ENCODE measurements at places on chromosomes 13 and 19.

GRCh38 chr13:82294226-82294625 is 1588.0 kb downstream of the SLITRK1 start:
- DNase-seq: no peak

DNA sequence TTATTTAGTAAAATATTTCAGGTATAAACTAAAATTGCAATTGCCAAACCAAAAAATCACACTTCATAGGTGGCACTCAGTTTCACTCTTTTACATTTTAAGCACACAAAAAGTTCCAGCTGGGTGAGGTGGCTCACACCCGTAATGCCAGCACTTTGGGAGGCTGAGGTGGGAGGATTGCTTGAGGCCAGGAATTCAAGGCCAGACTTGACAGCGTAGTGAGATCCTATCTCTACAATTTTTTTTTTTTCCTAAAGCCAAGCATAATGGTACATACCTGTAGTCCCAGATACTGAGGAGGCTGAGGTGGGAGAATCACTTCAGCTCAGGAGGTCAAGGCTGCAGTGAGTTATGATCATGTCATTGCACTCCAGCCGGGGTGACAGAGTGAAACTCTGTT is 20.6 kb upstream of the SLC46A3 start:
- no peak for DNase-seq

DNA sequence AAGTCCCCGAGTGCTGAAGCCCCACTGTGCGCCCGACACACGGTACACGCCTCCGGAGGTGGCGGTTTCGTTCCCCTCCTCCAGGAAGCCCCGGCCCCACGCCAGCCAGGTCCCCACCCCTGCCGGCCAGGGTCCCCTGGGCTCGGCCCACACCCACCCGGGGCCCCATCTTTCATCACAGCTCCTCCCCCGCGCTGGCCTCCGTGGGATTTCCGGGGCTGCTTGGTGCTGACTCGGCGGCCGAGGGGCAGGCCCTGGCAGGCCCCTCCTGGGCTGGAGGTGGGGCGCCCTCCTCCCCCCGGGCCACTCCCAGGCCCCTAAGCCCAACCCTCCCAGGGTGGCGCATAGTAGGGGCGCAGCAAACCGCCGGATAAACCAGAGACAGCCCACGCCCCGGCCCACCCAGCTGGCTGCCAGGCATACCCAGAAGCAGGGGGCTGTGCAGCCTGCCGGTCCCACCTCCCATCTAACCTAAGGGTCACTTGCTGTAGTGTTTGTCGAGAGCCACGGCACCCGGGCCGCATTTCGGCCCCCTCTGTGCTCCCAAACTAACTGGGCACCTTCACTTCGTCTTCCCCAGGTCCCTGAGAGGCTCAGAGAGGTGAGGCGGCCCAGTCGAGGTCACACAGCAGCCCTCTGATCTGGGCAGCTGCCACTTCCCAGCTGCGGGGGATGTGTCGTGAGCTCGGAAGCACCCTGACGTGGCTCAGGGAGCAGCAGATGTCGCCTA is 6.6 kb downstream of the ZBTB7A start:
- DNase-seq: peak; percentile 38

- no peak for DNase-seq
Observed at GRCh38 chr13:51730927-51731326, 73.0 kb downstream of the DHRS12 start.

DNA sequence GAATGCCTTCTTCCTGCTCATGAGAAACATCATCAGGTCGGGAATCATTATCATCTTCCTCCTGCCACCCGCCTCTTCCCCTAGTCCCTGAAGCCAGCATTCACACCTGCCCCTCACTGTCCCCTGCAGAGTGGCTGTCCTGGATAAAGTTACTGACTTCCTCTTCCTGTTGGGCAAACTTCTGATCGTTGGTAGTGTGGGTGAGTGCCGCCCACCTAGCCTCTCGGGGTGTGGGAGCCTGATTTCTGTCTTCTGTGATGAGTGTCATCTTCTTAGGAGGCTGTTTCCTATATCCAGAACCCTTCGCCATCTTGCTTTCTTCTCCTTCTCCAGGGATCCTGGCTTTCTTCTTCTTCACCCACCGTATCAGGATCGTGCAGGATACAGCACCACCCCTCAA is 12.5 kb downstream of the SLC44A2 start:
- DNase-seq: no peak

DNA sequence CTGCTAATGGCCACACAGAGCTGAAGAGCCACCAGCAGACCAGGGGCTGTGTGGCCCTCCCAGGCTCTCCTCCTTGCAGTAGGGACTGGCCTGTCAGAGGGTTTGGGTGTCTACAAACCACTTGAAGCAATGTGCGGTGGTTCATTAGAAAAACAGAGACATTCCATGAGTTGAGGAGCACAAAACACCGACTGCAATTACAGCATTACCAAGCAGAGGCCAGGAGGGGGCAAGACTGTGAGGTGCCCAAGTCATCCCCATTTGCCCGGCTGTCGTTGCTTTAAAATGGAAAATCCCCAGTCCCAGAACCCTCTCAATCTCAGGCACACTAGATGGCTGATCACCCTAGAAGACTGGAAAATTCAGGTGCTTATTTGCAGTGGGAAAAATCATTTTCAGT is 15.0 kb downstream of the TMTC4 start:
- no peak for DNase-seq

- peak; percentile 54 for DNase-seq
Observed at GRCh38 chr19:3494051-3494450, 6.4 kb downstream of the DOHH start.

- DNase-seq: peak; percentile 30
Observed at GRCh38 chr19:45153339-45154063, 7.3 kb downstream of the NKPD1 start.

DNA sequence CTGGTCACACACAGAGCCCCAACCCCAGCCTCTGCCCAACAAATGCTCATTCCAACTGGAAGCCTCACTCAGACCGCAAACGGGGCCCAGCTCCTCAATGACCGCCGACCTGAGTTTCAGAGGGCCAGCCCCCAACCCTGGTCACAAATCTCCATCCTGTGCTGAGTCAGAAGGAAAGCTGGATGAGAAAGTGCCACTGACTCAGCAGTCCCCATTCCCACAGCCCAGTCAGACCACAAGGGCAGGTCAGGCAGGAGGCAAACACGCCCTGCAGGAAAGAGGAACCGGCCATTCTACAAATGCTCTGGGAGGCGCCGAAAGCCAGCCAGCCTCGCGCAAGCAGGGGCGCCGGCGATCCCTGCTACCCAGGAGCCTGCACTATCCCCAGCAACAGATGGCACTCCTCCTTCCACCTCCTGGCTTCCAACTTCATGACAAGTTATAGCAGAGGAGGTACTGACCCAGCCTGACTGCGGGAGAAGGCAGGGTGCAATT is 14.1 kb upstream of the PRKD2 start:
- no peak for DNase-seq

DNA sequence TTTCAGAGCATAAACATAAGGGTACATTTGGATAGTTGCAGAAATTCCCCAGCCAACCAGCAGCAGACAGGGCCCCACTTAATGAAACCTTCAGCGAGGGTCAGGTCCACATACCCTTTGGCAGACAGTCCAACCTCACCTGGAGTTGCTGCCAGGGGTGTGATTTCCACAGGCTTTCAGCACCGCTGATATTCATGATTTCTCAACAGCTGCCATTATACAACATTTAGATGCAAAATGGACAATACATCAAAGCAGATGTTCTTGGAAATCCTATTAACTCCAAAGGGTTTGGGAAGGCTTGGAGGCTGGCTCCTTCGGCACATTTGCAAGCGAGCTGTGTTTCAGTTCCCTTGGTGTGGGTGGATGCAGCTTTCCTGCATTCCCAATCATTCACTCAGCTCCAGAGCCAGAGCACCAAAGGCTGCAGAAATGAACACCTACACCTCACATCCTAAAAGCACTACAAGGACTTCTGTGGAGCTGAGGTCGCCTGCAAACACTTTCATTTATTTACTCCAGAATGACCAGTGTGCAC is 147.2 kb upstream of the VSTM2B start:
- DNase-seq: no peak

DNA sequence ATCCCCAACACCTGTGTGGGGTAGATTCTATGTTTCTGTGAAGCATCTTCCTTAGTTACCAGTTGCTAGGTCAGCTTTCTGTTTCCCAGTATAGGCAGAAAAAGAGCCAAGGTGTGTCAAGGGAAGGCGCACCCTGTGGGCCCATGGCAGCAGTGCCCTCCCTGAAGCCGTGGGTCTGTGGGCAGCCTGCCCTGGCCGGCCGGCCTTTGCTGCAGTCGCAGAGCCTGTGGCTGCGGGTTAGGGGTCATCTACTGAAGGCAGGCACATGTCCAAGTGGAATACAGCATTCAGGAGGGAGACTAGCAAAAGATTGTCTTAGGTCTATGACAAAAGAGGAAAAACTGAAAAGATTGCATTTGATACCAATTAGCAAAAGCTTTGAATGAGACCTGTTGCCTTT is 214.0 kb downstream of the IRS2 start:
- no peak for DNase-seq

DNA sequence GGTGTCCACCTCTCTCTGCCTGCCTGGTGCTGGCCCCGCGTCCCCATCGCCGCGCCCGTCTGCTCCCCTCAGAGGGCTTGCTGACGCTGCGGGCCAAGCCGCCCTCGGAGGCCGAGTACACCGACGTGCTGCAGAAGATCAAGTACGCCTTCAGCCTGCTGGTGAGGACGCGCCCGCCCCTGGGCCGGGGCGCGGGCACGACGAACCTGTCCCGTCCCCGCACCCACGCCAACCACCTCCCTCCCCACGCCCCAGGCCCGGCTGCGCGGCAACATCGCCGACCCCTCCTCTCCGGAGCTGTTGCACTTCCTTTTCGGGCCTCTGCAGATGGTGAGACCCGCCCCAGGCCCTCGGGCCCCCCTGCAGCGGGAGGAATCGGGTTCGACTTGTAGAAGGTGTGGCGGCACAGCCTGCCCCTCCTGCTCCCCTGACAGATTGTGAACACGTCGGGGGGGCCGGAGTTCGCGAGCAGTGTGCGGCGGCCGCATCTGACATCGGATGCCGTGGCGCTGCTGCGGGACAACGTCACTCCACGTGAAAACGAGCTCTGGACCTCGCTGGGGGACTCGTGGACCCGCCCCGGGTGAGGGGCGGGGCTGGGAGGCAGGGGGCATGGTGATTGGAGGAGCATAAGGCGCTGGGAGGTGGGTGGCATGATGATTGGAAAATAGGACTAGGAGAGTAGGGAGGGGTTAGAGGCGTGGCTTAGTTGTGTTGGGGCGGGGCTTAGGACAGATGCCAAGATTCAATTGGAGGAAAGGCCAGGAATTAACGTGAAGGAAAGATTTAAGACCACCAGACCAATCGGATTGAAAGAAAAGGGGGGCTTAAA is 6.6 kb downstream of the EPS8L1 start:
- DNase-seq: peak; percentile 46

DNA sequence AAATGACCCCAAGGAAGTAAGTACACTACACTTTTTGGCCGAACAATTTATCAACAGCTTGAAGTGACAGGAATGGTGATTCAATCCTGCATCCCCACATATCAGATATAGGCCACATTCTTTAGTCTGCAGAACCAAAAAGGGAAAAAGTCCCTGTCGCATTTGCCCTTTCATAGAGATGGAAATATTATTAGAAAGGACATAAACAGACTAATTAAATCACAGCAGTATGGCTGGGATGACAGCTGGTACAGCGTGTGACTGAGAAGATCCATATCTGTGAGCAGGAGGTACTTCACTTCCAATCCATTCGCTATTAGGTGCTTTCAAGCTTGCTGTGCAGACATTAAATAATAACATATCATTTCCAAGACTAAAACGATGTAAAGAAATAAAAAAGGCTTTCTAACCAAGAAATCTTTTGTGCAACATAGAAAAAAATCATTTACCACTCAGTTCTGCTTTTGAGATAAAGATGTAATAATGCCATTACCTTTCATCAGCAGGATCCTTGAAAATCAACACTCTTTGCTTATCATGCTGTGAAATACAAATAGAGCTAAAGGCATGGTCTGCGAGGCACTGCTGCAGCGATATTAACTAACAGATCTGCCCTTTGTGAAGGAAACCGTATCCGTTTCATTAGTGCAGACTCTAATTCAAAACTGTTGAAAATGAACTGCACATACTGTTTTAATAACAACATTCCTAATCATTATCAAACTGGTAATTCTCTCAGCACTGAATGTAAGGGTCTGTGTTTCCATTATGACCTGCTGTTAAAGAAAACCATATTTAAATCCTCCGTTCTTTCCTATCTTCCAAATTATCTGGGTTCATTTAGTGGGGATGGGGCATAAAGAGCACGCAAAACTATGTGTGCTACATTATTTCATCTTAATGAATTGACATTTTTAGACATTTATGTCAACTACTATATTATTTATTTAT is 245.6 kb downstream of the DACH1 start:
- DNase-seq: no peak

DNA sequence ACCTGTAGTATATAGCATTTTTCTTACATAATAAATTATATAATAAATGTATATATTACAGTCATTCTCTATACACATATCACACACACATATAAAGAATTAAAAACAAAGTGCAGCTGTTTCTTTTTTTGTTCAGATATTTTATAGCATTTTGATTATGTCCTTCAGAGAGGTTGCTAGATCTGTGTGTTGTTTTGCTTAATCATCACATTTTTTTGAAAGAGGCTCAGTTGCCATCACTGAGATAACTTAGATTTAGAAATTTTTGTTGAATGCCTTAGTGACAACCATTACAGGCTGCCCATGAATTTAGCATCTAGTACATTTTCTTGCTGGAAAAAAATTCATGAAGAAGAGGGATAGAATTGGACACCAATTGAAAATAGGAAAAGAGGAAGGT is 545.2 kb upstream of the PCDH9 start:
- DNase-seq: no peak

- DNase-seq: no peak
Observed at GRCh38 chr13:39072842-39073241, 34.6 kb downstream of the NHLRC3 start.

- DNase-seq: no peak
Observed at GRCh38 chr19:19749117-19749907, 16.4 kb upstream of the ZNF14 start.

GRCh38 chr19:49133621-49134454 is 14.5 kb downstream of the PPFIA3 start:
- DNase-seq: peak; percentile 26

DNA sequence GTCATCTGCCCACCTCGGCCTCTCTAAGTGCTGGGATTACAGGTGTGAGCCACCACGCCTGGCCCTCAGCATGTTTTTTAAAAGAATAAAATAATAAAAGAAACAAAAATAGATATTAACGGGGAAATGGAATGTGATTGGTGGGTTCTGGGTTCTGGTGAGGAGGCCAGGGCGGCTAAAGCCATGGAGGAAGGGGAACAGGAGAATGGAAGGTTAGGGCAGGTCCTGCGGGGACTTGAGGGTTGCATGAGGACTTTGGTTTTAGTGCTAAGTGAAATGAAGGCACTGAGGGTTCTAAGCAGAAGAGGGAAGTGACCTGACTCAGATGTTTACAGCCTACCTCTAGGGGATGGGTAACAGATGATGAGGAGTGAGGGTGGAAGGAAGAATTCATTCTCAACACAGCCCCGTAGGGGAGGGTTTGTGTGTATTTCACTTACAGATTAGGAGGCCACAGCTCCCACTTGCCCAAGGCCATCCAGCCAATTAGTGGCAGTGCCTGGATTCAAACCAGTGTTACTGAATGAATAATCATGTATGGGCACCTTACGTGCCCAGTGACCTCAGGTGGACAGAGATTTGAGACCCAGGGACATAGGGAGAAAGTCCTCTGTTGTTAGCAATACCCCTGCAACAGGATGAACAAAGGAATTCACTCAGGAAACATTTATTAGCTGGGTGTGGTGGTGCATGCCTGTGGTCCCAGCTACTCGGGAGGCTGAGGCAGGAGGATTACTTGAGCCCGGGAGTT is 6.7 kb upstream of the MRPL4 start:
- DNase-seq: no peak
